ENCODE measurements at places on chromosomes 6 and 20.
A peak's percentile ranks its signal among the peaks of the same experiment; 100 is the strongest.

DNA sequence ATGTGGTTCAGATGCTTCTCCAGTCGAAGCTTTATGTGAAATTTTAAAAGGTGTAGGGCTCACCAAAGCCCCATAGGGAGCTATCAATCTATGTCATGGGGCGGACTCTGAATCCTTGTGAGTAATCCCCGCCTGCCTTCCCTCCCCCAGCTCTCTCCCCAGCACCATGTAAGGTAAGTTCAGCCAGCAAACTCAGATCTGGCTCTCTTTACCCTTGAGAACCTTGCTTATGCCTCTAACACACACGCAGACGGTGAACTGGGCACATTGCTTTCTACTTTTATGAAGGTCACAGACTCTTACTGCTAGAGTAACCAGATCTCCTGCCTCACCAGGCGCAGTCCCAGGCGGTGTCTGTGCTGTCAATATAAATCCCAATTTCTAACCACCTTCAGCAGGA is 82.6 kb upstream of the CNKSR3 start:
- DNase-seq: no peak

DNA sequence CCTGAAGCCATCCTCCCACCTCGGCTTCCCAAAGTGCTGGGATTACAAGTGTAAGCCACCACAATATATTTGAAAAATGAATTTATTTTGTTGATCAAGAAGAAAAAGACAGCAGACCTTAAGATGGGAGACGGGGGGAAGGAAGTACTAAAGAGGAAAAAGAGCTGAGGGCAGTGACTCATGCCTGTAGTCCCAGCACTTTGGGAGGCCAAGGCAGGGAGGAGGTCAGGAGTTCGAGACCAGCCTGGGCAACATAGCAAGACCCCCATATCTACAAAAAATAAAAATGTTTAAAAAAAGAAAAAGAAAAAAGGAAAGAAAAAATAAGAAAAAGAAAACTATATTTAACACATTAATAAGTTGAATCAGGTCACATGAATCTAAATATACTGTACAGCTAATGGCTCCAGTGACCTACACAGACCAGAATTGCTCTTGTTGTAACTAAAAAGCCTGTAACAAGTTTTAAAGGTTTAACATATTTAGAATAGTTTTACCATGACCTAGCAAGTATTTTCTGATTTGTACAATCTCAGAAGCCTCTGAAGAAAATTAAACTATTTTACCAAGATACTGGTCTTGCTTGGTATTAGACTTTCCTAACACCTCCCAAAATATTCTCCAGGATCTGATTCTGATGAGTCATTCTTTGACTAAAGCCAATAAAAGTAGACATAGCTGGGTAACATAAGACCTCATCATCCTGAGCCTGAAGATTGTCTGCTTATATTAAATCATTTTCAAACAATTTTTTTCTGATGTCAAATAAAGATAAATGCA is 4.3 kb upstream of the AKIRIN2 start:
- DNase-seq: no peak

DNA sequence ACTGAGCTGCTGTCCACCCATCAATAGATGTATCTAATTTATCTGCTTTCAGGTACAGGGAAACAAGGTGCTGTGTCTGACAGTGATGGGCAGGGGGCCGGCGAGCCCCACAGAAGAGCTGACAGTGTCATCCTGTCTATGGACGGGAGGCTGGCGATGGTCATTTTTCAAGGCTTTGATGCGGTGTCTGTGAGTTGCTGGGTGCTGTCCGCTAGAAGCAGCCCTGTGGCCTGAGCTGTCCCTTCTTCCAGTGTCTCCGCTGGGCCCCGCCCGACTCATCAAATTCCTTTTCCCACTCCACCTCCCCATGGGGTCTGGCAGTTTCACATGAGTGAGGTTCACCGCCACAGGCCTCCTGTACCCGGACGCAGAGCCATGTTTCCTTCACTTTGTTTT is 161.4 kb upstream of the PMEPA1 start:
- DNase-seq: no peak

GRCh38 chr20:25284131-25284601 is 36.3 kb downstream of the PYGB start:
- DNase-seq: no peak

GRCh38 chr6:157158897-157159296 is 164.4 kb downstream of the TMEM242 start:
- DNase-seq: no peak

DNA sequence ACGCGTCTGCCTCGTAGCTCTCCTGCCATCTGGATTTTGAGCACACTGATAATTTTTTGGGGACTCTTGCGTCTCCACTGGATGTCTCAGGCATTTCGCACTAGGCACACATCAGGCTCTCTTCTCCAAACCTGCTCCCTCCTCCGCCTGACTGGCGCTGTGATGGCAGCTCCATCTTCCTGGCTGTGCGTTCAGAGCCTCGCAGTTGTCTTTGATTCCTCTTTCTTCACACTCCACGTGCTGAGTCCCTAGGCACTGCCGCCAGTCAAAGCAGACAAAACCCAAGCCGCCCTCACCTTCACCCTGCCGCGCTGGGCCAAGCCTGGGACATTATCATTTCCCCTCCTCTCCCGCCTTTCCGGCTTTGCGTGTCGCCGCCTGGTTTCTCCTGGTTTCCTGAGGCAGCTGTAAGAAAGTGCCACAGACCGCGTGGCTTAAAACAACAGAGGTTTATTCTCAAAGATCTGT is 778 bp downstream of the PSMG4 start:
- DNase-seq: peak; percentile 34

DNA sequence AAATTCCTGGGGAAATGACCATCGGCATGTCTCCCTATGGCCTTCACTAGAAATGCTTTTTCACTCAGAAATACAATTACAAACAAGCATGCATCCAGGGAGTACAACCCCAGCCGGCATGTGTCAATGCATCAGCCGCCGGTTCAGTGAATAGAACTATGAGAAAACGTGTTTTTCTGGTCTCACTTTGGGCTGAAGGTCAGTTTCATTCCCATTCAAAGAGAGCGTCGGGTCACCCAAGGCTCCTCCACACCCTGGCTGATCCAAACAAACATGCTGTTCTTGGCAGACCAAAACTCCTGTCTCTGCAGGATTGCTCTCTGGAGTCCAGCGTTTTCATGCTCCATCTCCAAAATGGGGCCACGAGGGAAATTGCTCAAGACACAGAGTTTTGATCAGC is 35.5 kb upstream of the NXT1 start:
- DNase-seq: no peak
